ENCODE measurements at places on chromosomes 1 and 21. TPM values are rescaled to one million over a fixed set of nuclear protein-coding genes. Genes with fewer than 3 reads are reported as not detected.

ABCG1 gene
- 1.5 TPM for polyA plus RNA-seq

SHE gene
- not detected for polyA plus RNA-seq

MRPS6 gene
- polyA plus RNA-seq: 60.0 TPM

CFHR2 gene
- not detected for polyA plus RNA-seq

CACNA1S gene
- polyA plus RNA-seq: not detected

BMP8B gene
- polyA plus RNA-seq: 0.02 TPM

TRAPPC10 gene
- 6.0 TPM for polyA plus RNA-seq

AADACL4 gene
- not detected for polyA plus RNA-seq

CD160 gene
- polyA plus RNA-seq: not detected

CNKSR1 gene
- 20.3 TPM for polyA plus RNA-seq

C1orf141 gene
- not detected for polyA plus RNA-seq

SELL gene
- 0.03 TPM for polyA plus RNA-seq

SUCO gene
- polyA plus RNA-seq: 4.1 TPM

CD53 gene
- polyA plus RNA-seq: not detected

CFHR4 gene
- not detected for polyA plus RNA-seq

CYYR1 gene
- polyA plus RNA-seq: 3.4 TPM

SERPINC1 gene
- 0.03 TPM for polyA plus RNA-seq

PROK1 gene
- not detected for polyA plus RNA-seq

ADGRB2 gene
- polyA plus RNA-seq: 2.7 TPM

CCDC27 gene
- polyA plus RNA-seq: not detected

CATSPERE gene
- polyA plus RNA-seq: 0.09 TPM

IRF6 gene
- polyA plus RNA-seq: 93.1 TPM

ARHGAP30 gene
- not detected for polyA plus RNA-seq

CAPN9 gene
- not detected for polyA plus RNA-seq

SLC50A1 gene
- 81.8 TPM for polyA plus RNA-seq

MAP1LC3C gene
- not detected for polyA plus RNA-seq

PLPPR5 gene
- polyA plus RNA-seq: 0.17 TPM
